ENCODE measurements at places on chromosomes 7 and 10.
A peak's percentile ranks its signal among the peaks of the same experiment; 100 is the strongest.

DNA sequence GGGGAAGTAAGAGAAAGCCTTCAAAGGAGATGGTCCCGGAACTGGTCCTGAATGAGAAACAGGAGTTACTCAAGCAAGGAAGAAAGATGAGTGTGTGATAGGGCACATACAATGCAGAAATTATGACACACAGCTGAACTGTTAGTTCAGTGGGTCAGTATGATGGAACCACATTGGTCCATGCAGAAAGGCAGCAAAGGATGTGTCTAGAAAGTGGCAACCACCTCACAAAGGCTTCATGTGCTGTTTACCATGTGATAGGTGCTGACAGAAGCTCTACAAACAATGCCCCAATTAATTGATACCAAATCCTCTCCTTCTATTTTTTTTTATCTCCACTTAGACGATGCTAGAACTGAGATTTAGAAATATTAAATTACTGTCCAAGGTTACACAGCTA lies 258.3 kb downstream of the RELN start:
- DNase-seq, result no peak

DNA sequence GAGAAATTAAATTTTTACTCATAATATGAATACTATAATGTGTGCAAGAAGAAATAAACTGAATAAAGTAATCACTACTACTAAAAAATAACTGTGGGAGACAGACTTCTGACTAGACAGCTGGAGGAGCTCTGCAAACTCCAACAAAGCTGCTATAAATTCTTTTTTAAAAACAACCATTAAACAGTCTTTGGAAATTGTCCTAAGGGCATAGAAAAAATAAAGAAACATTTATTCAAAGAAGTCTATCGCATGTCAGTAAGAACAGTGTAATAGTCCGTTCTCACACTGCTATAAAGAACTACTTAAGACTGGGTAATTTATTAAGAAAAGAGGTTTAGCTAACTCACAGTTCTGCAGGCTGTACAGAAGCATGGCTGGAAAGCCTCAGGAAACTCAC lies 56.0 kb downstream of the ZPBP start:
- no peak for DNase-seq

DNA sequence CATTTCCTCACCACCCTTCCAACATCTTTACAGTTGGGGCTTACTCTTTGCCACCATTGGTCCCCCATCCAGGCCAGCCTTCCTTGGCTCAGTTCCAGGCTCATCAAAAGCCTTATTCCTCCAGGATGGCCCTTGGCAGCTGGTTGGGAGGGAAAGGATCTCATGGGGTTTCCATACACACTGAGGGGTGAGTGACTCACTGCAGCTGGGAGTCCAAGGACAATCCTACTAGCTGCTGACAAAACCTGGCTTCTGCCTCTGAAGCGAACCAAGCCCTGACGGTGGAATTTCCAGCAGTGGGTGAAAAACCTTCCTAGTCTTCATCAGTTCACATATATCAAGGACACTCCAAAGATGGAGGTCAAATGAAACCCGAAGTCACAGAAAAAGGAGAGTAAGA lies 22.9 kb downstream of the CRHR2 start:
- no peak for DNase-seq

DNA sequence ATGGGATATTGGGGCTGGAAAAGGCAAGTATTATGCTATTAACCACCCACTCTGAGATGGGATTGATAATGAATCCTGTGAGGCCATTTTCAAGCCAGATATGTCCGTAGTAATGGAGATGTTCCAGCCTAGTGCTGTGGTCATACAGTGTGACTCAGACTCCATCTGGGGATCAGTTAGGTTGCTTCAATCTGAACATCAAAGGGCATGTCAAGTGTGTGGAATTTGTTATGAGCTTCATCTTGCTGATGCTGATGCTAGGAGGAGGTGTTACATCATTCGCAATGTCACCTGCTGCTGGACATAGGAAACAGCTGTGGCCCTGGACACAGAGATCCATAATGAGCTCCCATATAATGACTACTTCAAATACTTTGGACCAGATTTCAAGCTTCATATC lies 144.7 kb downstream of the PLCE1 start:
- DNase-seq, result no peak

GRCh38 chr10:104336821-104337467 lies 1.3 kb downstream of the ITPRIP start:
- DNase-seq, result no peak

DNA sequence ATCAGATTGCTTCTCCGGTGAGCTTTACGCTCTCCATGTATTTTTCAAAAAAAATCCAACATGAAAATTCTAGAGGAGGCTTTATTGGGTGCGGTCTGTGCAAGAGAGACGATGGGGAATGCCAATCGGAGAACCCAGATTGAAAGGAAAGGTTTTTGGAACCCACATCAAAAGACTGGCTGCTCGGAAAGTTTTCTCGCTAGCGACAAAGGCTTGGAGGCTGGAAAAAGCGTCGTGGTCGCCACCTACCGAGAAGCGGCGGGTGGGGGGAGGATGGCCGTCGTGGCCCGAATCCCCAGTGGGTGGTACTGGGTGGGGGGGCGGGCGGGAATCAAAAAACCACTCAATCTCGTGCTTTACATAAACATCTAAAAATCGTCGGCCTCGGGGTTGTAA lies 1.1 kb upstream of the GTF2I start:
- no peak for DNase-seq

GRCh38 chr10:86085686-86086085 lies 280.9 kb downstream of the GRID1 start:
- no peak for DNase-seq

DNA sequence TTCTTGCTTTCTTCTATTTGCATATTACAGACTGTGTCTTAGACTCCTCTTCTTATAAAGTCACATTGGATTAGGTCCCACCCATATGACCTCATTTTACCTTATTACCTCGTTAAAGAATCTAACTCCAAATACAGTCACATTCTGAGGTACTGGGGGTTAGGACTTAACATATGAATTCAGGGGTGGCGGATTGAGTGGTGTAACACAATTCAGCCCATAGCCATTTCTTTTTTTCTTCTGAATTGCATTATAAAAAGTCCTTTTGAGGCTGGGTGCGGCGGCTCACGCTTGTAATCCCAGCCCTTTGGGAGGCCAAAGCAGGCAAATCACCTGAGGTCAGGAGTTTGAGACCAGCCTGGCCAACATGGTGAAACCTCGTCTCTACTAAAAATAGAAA lies 6.8 kb upstream of the HERC4 start:
- DNase-seq, result no peak

GRCh38 chr7:103794424-103794823 lies 195.0 kb downstream of the RELN start:
- no peak for DNase-seq

DNA sequence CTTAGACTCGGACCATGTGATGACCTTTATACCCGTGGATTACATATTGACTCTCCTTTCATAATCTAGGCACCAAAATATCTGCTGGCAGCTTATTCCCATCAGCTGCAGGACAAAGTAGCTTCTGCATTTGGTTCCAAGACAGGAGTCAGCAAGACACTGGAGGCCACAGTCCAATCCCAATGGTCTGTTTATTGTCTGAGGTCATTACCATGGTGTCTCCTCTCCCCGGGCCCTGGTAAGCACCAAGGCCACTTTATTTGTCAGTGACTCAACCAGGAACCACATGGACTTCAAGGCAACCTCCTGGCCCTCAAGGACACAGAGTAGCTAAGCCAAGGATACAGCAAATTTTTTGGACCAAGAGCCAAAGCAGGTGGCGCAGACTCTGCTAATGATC lies 36.1 kb downstream of the KCNMA1 start:
- DNase-seq, result no peak

DNA sequence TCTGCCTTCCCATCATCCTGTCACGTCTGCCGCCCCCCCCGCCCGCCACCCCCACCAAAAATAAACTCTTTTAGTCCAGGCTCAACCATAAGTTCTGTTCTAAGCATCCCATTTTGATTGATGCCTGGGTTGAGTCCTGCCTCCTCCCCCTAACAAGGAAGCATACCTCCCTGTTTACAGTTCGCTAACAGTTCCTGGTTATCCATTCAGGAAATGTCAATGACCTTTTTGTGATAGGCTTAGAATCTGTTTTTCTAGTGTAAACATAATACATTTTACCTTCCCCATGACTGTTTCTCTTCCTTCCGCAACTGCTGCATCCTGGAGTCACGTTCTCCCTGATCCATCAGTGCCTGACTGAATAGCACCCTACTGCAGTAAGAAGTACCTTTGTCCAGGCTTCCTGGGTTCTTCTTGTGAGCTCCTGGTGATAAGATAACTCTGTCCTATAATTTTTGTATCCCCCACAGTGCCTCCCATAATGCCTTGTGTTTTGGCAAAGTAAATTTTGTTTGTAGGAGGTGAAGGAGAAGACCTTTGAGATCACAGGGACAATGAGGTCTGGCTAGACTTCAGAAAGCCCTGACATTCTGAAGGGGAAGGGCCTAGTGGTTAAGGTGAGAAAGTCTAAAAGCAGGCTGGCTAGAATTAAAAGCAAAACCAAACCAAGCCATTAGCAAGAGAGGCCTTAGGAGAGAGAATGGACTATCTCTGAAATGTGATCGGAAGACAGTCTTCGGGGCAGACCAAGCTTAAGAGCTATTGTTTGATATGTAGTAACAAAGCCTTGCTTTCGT lies 7.3 kb downstream of the AGFG2 start:
- DNase-seq, result no peak

- DNase-seq, result no peak
Observed at GRCh38 chr10:12868229-12868628, 133.3 kb downstream of the CCDC3 start.

- no peak for DNase-seq
Observed at GRCh38 chr7:57198801-57199200, 66.6 kb upstream of the ZNF479 start.

DNA sequence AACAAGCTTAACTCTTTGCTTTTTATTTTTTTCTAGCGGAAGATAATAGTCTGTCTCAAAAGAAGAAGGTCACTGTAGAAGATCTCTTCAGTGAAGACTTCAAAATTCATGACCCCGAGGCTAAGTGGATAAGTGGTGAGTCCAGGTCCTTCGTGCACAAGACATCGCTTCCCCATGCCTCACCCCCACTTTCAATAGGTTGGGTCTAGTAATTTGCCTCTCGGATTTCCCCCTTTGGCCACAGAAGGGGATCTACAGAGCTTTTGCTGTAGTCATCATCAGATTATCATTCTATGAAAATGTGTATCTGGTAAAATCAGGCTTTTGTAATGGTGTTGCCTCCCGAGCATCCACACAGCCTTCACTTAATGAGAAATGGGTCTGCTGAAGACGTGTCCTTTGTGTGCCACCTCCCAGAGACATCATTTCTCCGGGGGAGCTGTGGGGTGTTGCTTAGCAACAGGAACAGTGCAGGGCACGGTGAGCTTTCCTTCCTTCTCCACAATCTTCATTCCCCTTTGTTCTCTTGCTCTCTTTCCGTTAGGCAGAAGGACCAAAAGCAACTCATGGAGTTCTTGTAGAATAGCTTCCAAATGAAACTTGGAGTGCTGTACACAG lies 422.8 kb downstream of the DPP6 start:
- DNase-seq, result no peak

- DNase-seq, result peak; percentile 71
Observed at GRCh38 chr7:76364198-76364584, 5.4 kb upstream of the YWHAG start.

DNA sequence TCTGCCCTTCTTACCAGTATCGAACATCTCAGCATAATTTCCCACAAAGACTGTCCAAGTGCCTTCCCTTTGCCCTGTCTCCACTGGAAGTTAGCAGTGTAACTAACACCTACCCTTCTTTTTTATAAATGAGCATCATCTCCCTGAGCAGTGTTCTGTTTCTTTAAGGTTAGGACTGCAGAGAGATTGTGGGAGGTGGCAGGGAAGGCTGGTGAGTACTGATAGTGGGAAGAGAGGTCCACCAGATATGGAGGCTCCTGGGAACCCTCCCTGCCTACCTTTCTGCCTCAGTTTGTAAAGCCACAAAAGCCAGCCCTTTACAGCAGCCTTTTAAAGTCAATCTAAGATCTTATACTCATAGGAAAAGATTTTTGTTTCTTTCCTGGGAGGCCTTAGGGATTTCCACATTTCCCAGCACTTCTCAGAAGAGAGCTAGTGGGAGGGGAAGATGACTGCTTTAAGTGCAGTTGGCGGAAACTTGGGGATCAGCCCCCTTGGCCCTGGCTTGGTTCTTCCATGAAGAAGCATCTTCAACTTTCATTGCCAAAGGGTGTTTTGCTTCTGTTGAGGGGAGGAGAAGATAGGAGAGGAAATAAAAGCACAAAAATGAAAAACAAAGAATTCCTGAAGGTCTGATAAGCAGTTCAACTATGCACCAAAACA lies 36.6 kb upstream of the CALD1 start:
- DNase-seq, result no peak

DNA sequence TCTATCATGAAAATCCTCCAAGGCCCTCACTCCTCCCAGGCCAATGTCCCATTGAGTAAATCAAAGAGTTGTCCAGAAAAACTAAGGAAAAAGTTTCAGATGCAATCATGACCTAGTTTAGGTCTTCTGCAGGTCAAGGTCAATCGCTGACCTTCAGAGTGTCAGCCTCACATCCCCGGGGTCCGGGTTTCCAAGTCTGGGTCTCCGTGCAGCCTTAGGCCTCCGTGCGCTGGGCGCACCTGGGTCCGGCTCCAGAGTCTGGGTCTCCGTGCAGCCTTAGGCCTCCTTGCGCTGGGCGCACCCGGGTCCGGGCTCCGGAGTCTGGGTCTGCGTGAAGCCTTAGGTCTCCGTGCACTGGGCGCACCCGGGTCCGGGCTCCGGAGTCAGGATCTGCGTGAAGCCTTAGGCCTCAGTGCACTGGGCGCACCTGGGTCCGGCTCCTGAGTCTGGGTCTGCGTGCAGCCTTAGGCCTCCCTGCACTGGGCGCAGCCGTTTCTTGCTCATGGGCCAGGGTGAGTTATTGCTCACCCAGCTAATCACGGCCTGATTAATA lies 236.2 kb downstream of the TCERG1L start:
- DNase-seq, result no peak

GRCh38 chr10:65377687-65378086 lies 1548.1 kb upstream of the LRRTM3 start:
- DNase-seq, result no peak

DNA sequence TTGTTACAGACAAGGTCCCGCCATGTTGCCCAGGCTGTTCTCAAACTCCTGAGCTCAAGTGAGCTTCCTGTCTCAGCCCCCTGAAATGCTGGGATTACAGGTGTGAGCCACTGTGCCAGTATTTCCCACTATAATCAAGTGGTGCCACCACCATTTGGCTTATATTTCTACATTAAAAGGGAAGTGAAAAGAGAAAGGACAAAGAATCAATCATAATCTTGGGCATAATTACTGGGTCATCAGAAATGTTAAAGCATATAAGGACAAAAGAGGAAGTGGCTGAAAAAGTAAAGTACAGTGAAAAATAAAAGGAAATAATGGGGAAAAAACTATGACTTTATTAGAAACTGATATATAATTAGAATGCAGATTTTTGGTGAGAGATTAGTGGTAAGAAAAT lies 25.7 kb upstream of the ENTPD1 start:
- DNase-seq, result no peak

DNA sequence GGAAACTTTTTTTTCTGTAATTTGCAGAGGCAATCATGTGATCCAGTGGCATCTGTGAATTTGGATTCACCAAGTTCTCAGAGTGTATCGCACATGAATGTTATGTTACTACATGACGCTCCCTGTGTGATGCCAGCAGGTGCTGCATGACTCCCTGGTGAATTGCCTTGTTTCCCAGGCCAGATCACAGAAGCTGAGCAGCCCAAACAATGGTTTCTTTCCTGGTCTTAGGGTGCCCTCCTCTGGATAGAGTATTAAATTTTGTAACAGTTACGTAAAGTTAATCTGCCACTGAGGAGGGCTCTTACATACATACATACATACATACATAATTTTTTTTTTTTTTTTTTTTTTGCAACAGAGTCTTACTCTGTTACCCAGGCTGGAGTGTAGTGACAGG lies 3.6 kb downstream of the ZSCAN21 start:
- DNase-seq, result peak; percentile 55

- peak; percentile 82 for DNase-seq
Observed at GRCh38 chr10:24427678-24428409, 218.9 kb downstream of the KIAA1217 start.

Data from trophoblast cell (in vitro differentiated cells and primary cell).